ENCODE measurements at places on chromosomes 2 and 18.
A peak's percentile ranks its signal among the peaks of the same experiment; 100 is the strongest.

- no peak for DNase-seq
Observed at GRCh38 chr2:231680285-231680991, 27.9 kb upstream of the PTMA start.

GRCh38 chr2:55196526-55196925 is 35.6 kb downstream of the CLHC1 start:
- DNase-seq = no peak

GRCh38 chr2:232681527-232681926 is 15.6 kb upstream of the GIGYF2 start:
- no peak for DNase-seq

GRCh38 chr18:31942291-31942998 is 483 bp downstream of the TRAPPC8 start:
- peak; percentile 56 for DNase-seq

DNA sequence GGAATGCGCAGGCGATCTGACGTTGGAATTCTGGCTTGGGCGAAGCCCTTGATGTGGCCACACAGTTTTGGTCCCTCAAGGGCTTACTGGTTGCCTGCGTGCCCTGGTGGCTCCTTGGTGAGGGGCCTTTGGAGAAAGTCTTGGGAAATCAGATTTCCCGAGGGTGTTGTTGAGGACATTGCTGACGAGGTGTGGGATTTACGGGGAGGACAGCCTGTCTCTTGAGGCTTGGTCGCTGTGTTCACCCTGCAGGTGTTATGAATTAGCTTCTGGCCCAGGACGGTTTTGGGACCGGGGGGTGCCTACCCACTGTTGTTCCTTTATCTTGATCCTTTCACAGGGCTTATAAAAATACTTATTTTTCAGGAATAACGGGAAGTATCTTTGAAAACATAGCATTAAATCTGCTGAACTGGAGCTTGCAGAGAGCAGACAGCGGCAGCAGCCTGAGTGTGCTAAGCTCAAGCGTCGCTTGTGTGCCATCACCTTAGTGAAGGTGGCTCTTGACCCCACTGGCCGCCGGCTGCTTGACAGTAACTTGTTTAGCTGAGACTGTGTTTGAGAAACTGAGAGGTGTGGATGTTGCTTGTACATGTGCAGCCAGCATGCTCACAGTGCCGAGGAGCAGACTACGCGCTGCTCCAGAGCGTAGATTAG is 4.2 kb downstream of the CTDP1 start:
- no peak for DNase-seq

DNA sequence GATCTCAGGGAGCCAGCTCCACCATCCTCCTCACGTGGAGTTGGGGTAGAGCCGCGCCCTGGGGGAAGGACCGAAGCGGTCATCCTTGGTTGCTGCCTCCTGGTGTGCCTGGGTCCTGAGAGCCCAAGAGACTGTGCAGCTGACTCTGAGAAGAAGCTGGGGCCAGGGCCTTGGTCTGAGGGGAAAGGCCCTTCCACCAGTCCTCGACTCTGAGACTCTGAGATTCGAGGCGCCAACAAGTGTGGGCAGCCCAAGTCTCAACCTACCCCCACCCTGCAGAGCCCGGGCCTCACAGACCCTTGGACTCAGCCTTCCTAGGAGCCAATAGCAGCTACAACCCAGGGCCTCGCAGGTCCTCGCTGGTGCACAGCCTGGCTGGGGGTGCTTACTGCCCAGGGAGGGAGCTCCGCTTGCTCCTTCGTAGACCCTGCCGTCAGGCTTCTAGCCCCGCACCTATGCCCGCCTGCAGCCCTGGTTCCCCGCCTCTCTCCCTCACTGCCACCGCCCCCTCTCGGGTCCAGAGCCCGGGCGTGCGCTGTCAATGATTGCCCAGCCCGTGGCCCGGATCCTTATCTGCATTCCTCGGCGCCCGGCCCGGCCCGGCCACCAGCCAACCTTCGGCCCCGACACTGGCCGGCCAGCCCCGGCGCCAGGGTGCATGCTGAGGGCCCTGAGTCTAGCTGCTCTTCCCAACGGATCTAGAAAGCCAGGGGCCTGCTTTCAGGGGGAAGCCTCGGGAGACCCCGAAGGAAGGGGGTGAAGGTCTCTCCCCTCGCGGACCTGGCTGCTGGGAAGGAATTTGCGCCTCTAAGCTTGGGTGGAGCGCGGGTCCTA is 2.0 kb downstream of the IHH start:
- DNase-seq = peak; percentile 30

DNA sequence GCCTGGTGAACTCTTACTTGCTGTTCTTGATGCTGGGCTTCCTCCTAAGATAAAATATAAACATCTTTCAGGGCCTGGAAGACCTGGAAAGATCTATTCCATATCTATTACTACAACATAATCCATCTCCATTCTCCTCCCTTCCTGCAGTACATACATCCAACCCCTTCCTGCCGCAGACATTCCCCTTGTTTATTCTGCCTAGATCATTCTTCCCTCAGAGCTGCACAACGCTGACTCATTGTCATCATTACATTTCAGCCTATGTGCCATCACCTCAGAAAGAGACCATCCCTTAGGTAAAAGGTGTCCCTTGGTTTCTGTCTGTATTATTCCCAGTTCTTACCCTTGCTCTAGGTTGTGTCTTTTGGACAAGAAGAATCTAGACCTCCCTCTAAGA is 2.5 kb upstream of the CDH7 start:
- DNase-seq = no peak

GRCh38 chr2:59947917-59948541 is 605.4 kb downstream of the BCL11A start:
- DNase-seq = no peak

GRCh38 chr2:86031606-86032005 is 74.1 kb downstream of the POLR1A start:
- DNase-seq = no peak

DNA sequence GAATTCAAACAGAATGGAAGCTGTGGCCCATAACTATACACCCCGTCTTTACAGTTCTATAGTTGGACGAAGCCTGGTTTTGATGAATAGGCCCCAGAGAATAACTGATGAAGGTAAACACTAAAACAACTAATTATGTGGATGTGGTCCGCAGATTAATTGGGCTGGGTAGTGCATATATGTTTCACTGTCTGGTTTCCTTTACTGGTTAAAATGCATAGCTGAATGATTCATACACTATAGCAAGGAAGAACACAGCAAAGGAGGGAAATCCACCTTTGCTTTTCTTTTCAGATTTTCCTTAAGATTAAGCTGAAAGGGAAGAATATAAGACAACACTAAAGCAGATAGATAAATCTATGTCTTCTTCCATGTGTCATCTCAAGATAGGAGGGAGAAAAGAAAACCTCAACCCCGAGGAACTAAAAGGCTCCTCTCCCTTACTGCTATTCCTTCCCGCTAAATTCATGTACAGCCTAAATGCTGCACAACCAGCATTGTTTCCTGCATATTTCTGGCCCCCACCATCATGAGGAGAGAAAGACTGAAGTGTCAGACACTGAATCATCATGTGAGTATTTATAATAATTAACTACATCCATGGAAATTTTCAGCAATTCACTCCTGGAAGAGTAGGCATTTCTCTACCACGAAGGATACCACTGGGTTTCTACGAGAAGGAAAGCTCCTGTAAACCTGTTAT is 297.1 kb upstream of the CCDC68 start:
- DNase-seq = peak; percentile 47

DNA sequence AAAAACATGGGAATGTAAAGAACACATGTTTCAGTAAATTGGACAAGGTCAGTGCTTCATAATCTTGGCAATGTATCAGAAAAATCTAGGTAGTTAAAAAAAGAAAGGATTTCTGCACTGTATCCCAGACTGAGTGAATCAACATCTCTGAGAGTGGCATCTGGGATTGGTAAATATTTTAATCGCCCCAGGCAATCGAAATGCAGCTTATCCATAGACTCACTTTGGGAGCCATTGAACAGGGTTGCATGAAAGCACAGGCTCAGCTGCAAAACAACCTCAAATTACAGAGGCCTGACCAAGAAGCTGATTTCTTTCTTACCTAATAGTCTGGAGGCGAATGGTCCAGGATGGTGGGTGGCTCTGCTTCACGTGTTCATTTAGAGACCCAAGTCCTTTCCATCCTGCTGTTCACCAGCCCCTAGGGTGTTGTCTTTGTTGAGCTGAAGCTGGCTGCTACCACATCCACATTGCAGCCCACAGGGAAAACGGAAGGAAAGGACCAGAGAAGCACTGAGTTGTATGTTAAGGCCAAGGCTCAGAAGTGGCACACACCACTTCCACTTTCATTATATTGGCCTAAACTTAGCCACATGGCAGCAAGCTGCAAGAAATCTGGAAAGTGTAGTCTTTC is 59.0 kb downstream of the MOGAT1 start:
- no peak for DNase-seq

GRCh38 chr2:43178602-43179542 is 47.5 kb downstream of the ZFP36L2 start:
- peak; percentile 74 for DNase-seq

DNA sequence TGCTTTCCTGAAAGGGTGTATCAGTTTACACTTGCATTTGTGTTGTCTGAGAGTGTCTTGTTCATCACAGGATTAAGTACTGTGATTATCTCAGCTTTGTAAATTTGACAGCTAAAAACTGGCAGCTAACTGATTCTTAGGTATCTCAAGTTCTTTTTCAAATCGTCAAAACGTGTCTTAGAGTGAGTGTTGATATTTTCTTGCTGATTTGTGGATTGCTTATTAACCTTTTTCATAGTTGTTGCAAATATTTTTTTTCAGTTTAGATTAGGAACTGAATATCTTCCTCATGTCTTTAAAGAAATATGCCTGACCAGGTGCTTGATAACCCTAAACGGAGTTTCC is 41.9 kb downstream of the LRRFIP1 start:
- DNase-seq = no peak

- DNase-seq = no peak
Observed at GRCh38 chr2:120231974-120232635, 8.9 kb upstream of the TMEM185B start.

GRCh38 chr2:64115808-64116598 is 28.2 kb downstream of the PELI1 start:
- no peak for DNase-seq

DNA sequence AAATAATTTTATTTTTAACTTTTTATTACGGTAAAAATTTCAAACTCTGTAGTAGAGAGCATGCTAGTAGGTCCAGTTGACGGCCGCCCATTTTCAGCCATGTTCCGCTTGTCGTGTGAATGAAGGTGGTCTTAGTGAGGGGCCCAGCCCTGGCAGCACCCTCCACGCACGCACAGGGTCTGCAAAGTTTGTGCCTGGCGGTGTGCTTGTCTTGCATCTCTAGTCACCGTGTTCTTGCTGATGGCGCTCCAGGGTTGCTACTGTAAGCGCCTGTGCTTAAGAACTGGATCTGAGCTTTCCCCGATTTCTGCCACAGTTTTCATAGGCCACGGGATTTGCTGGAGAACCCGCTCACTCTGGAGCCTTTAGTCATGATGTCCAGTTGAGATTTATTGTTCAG is 28.9 kb downstream of the LDLRAD4 start:
- no peak for DNase-seq

GRCh38 chr2:106107509-106108131 is 86.5 kb downstream of the UXS1 start:
- DNase-seq = peak; percentile 54

DNA sequence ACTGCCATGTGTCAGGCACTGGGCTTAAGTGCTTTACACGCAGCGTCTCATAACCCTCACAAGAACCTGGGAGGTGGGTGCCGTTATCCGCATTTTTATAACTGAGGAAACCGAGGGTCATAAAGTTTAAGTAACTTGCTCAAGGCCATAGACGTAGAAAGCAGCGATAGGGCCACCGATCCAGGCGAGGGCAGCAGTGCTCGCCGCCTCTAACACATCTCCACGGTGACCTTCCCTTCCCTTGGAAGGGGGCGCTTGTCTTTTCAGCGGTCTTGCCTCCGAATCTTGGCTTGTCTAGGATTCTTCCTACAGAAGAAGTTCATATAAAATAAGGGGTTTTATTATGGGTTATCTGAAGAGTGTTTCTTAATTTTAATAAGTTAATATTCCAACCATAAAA is 186.6 kb downstream of the GBX2 start:
- DNase-seq = no peak

DNA sequence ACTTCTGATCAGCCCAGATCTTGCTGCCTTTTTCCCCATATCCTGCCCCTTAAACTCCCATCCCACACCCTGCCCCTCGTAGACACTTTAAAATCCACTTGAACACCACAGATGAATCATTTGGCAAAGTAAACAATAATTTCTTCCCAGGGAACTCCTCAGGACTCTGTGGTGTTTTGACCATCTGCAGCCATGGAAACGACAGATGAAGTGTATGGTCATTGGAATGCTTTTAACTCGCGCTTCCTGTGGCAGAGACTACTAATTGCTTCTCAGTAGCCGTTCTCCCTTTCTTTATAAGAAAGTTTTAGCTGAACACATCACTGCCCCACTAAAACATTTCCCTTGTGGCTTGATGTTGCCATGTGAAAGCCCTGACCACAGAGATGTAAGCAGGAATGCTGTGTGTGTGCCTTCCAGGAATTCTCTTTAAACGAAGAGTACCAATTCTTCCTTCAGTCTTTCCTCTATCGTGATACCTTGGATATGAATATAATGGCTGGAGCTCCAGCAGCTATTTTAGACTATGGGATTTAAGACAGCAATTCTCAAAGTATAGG is 92.7 kb upstream of the PARD3B start:
- peak; percentile 99 for DNase-seq

- DNase-seq = no peak
Observed at GRCh38 chr2:39202639-39203369, 41.0 kb downstream of the CDKL4 start.

DNA sequence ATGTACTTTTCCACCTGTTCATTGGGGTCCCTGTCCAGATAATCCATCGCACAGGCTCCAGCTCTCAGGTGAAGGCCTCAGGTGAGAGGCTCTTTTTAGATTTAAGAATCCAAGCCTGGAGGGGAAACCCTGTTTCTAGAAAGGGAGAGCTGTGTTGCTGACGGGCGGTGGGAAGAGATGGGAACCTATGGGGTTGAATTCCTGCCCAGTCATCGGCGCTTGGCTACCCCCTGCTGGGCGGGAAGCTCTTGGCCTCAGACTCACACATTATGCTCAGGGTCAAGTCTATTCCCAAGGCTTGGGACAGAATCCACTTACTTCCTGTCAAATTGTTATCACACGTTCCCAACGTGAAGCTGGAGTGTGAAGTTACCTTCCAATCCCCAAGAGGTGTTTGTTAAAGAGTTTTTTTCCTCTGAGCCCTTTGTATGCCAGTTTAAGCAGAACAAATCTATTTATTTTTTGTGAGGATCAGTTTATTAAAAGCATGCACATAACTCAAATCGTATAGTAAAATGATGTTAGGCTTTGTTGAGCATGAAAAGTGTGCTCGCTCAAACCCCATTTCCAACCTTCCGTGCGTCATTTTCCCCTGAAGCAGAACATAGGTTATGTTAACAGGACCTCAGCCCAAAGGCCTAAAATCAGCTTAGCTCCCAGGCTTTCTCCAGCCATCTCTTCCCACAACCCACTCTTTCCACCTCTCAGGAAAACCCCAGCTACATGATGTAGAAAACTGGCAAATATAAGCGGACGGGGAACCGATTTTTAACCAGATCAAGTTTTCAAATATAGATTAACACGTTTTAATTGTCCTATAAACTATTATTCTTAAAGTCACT is 181.7 kb upstream of the ETAA1 start:
- peak; percentile 55 for DNase-seq

DNA sequence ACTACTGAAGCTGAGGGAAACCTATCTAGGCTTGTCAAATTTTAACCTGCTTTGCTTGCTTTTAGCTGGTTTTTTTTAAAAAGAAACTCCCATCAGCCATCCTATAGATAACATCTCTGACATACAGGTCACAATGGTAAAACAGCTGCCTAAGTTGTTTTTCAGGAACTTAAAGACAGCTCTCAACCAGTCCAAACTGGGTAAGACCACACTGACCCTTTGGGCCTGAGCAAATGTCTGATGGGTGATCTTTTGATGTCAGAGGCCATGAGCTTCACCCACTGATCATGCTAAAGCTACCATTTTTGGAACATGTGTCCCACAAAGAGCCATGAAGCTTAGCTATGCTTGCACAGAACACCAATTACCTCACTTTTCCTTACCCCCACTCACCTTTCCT is 50.0 kb upstream of the TANC1 start:
- DNase-seq = no peak
